Ureter (tissue), 1 donor: ENCODE measurements at places on chromosomes 6 and 20.
A peak's percentile ranks its signal among the peaks of the same experiment; 100 is the strongest.

DNA sequence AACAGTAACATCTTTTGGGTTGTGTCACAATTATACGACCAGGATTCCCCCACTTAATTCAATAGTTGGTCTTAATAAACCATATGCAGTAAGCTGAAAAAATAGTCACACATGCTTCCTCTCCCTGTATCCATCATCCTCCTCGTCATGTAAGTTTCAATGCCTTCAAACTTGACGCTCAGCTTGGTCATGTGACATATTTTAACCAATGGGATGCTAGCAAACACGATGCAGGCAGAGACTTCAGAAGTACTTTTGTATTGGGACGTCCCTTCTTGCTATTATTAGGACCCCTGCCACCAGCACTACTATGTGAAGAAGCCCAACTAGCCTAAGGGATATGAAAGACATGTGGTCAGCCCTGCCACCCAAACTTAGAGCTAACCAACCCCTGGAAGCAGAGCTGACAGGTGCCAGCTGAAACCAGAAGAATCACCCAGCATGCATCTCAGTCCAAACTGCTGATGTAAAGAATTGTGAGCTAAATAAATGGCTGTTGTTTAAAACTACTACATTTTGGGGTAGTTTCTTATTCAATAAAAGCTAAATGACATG, 49.3 kb downstream of the CGA start:
- no peak for DNase-seq

DNA sequence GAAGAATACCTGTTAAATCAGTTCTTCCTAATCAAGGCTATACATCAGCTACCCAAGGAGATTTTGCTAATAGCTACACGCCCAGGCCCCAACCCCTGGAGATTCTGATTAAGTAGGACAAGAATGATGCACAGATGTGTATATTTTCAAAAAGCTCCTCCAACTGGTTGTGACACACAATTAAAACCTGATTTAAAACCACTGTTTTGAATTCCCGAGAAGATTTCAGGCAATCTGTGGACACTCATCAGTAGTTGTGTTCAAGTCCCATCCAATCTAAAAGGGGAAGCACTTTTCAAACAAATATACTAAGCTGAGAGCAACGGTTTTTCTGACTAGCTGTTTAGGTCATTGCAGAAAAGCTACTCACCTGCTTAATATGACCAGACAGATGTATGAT, 118.9 kb upstream of the NHSL1 start:
- no peak for DNase-seq

GRCh38 chr20:24604966-24605665, 135.7 kb downstream of the SYNDIG1 start:
- DNase-seq, result peak; percentile 15

- DNase-seq, result no peak
Measured at GRCh38 chr6:33469661-33470060, 15.3 kb downstream of the ZBTB9 start.

DNA sequence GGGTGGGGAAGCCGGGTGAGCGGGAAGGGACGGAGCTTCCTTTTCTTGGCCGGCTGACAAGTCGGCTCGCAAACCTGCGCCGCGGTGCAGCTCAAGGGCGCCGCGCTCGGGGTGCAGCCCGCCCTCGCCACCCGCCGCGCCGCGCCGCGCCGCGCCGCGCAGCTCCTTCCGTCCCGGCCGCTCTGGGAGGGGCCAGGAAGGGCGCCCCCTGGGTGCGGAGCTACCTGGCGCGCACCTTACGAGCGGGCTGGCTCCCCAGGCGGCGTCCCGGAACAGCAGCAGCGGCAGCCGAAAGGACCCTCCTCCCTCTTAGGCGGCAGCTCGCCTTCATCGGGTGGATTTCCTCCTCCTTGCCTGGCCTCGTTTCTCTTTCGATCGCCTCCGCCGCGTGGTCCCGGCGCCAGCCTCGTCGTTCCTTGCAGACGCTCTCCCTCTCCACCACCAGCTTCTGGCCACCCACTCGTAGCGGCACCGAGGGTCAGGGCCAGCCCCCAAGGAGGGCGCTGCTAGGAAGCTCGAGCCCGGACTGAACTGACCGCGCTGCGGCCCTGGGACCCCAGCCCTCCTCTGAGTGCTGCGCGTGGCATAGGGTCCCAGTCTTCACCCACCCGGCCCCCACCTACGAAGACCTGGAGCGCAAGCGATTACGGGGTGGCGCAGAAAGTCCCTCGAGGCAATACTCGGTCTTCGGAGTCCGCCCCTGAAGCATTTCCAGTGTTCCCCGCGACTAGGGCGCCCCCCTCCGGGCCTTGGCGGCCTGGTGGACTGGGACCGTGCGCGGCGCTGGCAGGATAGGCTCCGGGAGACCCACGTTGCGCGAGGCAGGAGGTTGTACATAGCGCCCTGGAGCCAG, at the start of gene MAP3K5:
TSS of gene MAP3K5 (minus strand) at position 68 of the 853 bp plus-strand sequence. CDS start 320 bp downstream, outside the sequence.
- peak; percentile 96 for DNase-seq

- DNase-seq, result peak; percentile 4
Measured at GRCh38 chr6:169843991-169844390, 92.6 kb downstream of the ERMARD start.

DNA sequence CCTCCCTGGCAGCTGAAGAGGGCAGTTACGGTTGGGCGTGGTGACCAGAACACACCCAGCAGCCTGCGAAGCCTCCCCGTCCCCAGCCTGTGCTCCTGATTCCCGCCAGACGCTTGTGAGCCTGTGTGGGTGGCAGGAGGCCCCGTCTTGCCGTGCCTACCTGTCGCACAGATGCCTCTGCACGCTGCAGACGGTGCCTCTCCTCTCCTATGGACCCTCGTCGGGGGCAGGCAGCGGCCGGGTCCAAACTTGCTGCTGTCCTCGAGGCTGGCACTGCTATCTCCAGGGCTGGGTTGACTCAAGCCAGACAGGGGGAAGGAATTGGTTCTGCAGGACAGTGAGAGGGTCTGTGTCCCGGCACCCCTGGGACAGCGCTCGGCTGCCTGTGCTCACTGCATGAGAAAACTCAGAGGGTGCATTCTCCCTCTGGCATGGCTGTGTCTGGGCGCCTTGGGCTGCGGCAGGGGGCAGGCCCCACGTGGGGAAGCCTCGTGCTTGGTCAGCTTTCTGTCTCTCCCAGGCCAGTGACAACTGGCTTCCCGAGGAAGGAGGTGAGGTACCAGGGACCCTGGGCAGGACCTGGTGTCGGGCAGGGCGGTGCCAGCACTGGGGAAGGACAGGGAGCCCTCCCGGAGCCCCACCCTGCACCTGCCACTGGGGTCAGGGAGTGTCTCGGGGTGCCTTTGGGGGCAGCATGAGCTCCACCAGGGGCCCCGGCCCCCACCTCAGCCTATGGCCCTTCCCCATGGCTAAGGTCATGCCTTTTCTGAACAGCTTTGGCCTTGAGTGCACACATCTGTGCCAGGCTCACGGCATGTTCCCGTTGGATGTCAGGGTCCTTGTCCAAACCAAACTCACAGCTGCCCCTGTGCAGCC, 127.5 kb downstream of the TAF4 start:
- peak; percentile 34 for DNase-seq
